Activated CD4-positive, alpha-beta T cell treated with anti-CD3 and anti-CD28 coated beads, Interleukin-2, amount 50 U/mL, for 48 hours (primary cell): ENCODE measurements at places on chromosomes 5 and 9.

DNA sequence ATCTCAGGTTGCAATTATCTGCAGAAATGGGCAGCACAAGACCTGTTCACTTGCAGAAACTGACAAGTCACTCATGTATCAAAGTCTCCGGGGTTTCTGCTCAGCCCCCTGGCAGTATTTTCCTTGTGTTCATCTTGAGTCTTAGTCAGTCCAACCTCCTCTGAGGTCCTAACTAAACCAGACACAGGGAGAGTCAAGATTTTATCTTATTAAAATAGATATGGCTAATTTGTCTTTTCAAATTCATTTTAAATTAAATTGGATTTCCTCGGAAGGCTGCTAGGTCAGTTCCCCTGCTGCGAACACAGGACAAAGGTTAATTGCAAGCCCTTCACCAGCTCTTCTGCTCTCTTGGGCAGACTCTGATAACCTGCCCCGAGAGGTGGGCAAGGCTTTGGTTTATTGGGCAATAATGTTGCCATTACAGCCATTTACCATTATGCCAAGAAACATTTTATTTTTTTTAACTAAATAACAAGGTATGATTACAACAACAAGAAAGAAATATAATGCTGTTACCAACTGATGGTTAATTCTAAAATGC, 103.5 kb downstream of the MAPKAP1 start:
- no peak for DNase-seq

- DNase-seq, result no peak
Observed at GRCh38 chr9:22047596-22047995, 38.5 kb upstream of the CDKN2B start.

GRCh38 chr5:19534751-19535150, 453.2 kb downstream of the CDH18 start:
- no peak for DNase-seq

GRCh38 chr9:107946364-107947141, 457.0 kb upstream of the KLF4 start:
- no peak for DNase-seq

GRCh38 chr5:53041071-53041692, 52.0 kb downstream of the ITGA2 start:
- no peak for DNase-seq

DNA sequence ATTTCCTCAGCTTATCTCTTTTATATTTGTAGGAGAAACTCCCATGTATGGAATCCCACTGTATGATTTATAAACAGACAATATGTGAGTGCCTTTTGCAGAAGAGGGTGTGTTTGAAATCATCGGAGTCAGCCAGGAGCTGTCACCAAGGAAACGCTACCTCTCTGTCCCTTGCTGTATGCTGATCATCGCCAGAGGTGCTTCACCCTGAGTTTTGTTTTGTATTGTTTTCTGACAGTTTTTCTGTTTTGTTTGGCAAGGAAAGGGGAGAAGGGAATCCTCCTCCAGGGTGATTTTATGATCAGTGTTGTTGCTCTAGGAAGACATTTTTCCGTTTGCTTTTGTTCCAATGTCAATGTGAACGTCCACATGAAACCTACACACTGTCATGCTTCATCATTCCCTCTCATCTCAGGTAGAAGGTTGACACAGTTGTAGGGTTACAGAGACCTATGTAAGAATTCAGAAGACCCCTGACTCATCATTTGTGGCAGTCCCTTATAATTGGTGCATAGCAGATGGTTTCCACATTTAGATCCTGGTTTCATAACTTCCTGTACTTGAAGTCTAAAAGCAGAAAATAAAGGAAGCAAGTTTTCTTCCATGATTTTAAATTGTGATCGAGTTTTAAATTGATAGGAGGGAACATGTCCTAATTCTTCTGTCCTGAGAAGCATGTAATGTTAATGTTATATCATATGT, 18.0 kb upstream of the CTSL start:
- DNase-seq, result no peak

GRCh38 chr5:15695215-15695731, 195.3 kb downstream of the FBXL7 start:
- DNase-seq, result no peak

GRCh38 chr5:112612663-112613062, 125.0 kb upstream of the APC start:
- DNase-seq, result no peak

DNA sequence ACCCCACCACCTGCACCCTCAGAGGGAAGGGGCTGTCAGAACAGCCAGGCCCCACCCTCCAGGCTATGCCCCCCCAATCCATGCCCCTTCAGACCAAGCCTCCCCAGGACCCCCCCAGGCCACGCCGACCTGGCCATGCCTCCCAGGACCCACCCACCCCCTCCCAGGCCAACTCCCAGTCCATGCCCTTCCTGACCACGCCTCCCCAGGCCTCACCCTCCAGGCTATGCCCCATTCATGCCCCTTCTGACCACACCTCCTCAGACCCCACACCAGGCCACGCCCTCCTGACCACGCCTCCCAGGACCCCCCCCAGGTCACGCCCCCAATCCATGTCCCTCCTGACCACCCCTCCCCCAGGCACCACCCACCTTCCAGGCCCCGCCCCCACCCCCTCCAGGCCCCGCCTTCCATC, 27.6 kb downstream of the TPPP start:
- DNase-seq, result no peak

DNA sequence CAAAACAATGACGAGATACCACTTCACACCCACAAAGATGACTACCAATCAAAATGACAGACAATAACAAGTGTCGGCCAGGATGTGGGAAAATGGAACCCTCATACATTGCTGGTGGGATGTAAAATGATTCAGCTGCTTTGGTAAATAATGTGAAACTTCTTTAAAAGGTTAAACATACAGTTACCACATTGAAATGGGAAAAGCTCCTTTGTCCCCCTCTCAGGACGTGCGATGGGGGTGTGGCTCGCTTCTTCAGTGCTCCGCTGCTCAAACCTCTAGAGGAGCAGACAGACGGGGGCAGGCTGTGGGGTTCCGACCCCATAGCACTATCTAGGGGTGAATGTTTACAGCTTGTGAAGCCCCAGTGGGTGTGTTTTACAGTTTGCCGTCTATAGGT, 8.0 kb upstream of the PLPP6 start:
- no peak for DNase-seq

DNA sequence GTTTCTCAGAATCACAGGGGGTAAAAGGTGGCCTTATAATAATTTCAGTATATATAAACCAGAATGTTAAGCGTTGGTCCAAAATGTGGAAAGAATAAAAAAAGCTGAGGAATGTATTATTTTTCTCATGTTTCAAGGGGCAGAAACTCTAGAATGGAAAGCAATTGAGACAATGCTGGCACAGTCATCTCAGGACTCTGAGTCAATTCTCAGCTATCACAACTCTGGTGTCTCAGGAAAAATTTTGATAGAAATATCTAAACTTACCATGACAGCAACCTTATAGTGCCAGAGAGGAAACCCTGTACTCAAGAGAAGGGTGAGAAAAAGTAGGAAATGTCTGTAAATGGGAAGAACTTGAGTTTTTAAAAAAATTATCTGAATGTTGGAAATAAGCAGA, 1189.4 kb upstream of the NUDT12 start:
- no peak for DNase-seq

DNA sequence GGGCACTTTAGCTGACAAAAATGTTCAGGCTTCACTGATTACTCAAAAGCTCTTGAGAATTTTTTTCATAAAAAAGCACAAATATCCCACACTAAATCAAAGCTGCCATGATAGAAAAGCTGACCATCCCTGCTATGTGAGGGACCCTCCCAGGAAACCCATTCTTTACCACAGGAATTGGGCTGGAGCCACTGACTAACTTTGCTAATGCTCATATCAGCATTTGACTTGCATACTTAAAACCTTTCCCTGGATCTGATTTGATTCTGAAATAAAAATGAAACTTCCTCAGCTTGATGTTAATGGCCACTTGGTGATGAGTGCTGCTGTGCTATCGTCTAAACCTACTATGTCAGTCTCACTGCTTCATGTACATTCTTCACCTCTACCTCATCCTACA, 243.6 kb downstream of the PRELID2 start:
- DNase-seq, result no peak

DNA sequence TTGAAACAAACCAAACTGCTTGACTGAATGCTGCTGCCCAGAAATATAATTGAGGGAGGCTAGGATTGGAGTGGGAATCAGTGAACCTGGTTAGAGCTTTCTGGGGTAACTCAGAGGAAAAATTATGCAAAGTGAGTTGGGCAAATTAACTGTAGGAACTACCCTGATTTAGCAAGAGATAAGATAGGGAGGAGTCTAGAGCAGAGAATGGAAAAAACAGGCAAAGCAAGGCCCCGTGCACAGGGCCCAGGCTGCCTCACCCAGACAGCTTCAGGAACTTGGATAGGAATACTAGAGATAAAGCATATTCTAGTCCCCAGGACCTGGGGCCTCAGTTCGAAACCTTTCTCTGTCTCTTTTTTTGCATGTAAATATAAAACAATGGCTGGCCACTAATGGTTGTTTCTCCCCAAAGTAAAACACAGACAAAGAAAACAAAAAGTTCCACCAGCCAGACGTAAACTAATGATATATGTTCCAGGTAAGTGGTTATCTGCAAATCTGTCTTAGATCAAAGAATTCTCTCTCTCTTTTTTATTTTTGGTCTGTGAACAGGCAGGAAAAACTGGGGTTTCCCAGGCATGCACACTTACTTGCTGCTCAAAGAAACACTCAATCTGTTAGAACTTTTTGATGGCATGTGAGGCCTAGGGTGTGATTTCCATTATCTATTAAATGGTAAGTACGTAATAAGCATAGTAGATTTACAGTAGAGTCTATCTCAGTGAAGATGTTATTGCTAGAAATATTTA, 168.1 kb upstream of the MAP3K1 start:
- no peak for DNase-seq

DNA sequence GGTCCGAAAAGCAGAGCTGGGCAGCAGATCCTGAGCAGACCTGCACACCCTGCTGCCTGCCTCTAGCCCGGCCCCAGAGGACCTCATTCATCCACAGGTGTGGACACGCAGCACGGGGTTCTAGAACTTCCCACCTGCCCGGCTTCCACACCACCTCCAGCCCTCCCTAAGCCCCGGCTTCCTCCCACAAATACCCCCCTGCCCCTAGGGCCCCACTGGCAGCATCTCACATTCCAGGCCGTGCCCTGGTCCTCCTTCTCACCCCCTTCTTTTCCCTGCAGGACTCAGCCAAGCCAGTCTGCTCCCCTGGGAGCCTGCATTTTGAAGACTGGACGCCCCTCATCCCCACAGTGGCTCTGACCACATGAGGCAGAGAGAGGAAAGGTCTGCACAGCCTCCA, 138.9 kb downstream of the ADAMTS2 start:
- no peak for DNase-seq

DNA sequence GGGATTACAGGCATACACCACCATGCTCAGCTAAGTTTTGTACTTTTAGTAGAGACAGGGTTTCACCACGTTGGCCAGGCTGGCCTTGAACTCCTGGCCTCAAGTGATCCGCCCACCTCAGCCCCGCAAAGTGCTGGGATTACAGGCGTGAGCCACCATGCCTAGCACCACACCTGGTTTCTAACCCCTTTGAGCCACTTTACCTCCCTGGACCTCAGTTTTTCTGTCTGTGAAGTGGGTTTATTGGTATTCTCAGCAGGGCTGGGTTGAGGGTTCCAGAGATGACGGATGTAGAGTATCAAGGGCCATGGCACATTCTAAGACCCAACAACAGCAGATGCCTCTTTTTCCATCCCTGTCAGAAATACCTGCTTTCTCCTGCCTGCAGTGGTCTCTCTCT, 38.6 kb downstream of the AMBP start:
- DNase-seq, result no peak

DNA sequence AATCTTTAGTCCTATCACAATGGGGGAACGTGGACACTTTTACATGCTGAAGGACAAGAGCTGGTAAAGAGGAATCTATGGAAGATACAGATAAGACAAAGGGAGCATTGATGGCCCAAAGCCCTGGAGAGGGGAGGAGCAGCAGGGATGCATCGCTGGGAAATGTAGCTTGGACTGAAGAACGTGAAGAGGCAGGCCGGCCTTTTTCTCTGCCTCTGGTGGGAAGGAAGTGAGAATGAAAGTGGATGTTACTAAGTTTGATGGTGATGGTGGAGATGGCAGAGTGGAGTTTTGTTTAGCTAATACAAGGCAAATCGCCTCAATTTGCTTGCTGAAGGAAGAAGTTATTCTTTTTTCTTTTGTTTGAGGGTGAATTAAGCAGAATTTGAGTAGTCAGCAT, 124.6 kb upstream of the TAF11L2 start:
- DNase-seq, result no peak

DNA sequence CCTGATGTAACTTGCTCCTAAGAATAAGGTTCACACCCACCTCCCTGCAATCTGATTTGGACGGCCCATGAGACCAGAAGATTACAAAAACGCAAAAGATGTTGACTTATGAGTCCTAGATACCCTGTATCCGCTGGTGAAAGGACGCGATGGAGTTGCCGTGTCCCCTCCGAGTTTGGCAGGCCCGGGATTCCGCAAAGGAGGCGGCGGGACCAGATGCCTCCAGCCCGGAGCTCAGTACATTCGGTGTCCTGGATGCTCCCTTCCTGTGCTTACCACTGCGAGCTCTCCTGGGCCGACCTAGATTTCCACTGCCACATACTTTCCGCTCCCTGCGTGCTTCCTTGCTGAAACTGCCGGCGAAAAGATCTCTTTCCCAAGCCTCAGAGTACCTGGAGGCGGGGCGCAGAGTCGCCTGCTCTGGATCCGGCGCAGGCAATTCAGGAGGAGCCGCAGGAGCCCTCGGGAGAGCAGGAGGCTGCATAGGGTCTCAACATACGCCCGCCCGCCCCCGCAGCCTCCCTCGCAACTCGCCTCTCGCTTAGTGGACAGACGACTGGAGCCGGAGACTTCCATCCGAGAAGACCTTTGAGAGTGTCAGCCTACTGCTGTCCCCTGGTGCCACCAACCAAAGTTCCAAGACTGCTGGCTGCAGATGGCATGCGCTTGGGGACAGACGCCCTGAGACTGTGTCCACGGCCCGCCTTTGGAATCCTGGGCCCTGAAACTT, 39.8 kb downstream of the ANXA2R start:
- no peak for DNase-seq

- no peak for DNase-seq
Observed at GRCh38 chr9:95273369-95274022, 44.0 kb downstream of the FANCC start.

DNA sequence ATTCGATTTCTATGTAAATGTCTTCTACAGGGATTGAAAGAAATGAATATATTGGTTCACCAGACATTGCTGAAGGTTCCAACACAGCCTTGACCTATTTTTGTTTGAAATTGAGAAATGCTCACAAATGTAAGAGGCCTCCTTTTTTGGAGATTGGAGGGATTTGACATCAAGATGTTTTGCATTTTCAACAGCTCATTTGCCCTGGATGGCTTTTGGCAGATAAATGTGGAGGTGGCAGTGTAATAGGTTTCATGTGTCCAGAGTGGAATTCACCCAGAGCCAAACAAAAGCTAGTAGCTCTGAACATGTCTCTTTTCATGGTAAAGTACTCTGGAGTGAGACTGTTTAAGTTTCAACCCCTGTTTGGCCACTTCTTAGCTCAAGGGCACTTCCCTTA, 77.3 kb downstream of the PALM2AKAP2 start:
- no peak for DNase-seq

DNA sequence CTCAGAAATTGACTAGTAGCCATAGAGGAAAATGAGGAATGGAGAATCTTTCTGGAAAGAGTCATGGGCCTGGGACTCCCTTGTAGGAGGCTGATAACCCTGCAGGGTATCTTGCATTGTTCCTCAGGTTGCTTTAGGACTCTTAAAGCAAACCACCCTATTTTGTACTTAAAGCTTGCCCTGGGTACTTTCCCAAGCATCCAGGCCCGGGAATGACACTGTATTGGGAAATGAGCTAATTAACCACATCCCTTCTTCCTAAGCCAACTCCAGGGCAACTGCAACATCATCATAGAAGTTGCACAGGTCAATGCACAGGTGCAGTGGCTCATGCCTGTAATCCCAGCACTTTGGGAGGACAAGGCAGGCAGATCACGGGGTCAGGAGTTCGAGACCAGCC, 55.9 kb downstream of the UGCG start:
- no peak for DNase-seq
